Lower lobe of right lung (tissue), 2 donors: ENCODE measurements at places on chromosomes 2 and 18.
A peak's percentile ranks its signal among the peaks of the same experiment; 100 is the strongest.

DNA sequence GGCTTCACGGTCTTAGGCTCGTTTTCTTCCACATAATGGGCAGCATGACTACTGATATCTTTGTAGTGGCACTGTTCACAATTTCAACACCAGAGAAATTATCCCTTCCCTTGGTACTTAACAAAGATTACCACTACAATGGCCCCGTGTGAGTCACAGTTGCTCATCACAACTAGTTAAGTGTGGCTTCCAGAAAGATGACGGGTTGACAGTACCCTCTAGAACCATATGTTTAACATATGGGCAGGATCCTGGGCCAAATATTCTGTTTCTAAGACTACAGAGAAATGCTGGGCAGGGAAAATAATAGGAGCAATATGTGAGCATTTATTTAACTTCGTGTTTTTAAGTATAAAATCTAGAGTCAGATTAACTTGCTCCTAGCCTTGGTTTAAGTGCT lies 780.1 kb upstream of the LINC00305 start:
- DNase-seq: no peak

DNA sequence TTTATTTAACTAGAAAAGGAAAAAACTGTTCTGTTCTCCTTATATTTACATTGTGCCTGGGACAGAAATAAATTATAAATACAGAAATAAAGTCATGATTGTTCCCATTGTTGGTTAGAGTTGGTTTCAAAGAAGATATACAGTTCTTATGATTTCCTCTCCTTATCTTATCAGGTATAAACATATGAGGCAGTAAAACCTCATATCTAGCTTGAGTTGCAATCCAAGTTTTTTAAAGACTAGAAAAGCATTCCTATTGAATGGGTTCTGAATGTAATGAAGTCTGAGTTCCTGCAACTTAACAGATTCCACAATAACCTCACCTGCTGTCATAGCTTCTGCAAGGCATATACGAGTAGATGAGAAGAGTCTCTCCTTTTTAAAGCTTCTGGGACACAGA lies 114.7 kb upstream of the CAVIN2 start:
- no peak for DNase-seq

- no peak for DNase-seq
These were observed 4.7 kb downstream of the MGAT4A start for GRCh38 chr2:98726205-98726604.

GRCh38 chr2:204260901-204261300 lies 284.4 kb upstream of the PARD3B start:
- DNase-seq: no peak

- no peak for DNase-seq
These were observed 62.0 kb upstream of the ZSWIM2 start for GRCh38 chr2:186910996-186911395.

DNA sequence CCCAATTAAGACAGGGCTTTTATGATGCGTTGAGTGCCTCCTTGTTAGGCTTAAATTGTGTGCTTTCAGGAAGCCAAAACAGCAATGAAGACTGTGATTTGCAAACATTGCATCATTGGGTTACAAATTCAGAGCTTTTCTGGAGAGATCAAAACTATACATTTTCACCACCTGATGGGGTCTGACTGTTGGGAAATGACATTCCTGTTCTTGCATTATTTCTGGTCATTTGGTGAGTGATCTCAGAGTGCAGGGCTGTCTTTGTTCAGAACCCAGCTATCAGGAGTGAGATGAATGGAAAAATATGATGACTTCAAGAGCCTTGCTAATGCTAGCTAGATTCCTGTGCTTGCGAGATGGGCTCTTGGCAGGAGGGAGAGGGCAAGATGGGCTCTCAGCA lies 39.1 kb downstream of the SH3RF3 start:
- no peak for DNase-seq

- no peak for DNase-seq
These were observed 120.0 kb upstream of the TMEM200C start for GRCh38 chr18:6015364-6015763.

GRCh38 chr18:22912835-22913234 lies 20.3 kb upstream of the RBBP8 start:
- no peak for DNase-seq

DNA sequence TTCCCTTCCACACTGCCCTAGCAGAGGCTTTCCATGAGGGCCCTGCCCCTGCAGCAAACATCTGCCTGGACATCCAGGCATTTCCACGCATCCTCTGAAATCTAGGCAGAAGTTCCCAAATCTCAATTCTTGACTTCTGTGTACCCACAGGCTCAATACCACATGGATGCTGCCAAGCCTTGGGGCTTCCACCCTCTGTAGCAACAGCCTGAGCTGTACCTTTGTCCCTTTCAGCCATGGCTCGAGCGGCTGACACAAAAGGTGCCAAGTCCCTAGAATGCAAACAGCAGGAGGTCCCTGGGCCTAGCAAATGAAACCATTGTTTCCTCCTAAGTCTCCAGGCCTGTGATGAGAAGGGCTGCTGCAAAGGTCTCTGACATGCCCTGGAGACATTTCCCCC lies 744.5 kb upstream of the LINC00305 start:
- no peak for DNase-seq

DNA sequence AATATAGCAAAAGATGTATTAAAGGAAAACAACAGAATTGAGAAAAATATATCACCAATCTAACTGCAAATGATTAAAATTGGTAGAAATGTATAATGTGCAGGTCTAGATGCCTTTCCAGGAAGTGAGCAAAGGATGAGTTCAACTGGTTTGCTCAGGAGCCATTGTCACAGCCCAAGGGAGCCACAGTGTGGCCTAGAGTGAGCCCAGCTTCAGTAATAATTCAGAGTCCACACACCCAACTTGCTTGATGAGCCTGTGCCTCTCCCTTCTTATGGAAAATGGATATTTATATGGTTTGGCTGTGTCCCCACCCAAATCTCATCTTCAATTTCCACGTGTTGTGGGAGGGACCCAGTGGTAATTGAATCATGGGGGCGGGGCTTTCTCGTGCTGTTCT lies 92.2 kb upstream of the ASAP2 start:
- DNase-seq: no peak

DNA sequence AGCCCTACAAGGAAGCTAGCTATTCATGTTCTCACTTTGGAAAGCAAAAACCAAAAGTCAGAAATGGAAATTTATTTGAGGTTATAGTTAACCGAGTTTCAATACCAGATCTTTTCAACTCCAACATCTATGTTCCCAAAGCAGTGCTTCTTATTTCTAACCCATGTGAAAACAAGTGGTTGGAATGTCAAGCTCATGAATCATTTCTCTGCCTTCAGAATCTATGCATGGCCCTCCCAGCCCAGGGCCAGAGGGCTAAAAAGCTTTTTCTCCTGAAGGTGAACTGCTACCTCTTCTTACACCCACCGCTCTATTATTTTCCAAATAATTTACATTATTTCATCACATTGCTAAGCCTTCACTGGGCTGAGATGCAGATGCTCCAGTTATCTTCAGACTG lies 158.4 kb downstream of the SP3 start:
- no peak for DNase-seq

DNA sequence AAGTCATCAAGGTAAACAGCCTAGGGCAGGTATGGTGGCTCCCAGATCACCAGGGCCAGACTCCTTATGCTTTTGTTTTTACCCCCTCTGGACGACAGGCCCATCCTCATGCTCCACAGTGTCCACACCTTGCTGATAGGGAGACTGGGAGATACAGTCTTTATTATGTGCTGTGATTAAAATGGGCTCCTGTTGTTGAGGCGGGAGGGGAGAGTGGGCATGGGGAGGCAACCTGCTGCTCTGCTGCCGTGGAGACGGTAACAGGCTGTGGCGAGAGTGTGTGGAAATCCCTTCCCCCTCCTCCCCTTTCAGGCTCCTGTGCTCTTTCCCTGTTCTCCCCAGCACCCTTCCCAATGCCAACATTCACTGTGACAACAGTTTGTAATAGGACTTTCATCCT lies 38.2 kb upstream of the PNO1 start:
- no peak for DNase-seq

GRCh38 chr2:46404181-46404759 lies 75.1 kb upstream of the TMEM247 start:
- no peak for DNase-seq

DNA sequence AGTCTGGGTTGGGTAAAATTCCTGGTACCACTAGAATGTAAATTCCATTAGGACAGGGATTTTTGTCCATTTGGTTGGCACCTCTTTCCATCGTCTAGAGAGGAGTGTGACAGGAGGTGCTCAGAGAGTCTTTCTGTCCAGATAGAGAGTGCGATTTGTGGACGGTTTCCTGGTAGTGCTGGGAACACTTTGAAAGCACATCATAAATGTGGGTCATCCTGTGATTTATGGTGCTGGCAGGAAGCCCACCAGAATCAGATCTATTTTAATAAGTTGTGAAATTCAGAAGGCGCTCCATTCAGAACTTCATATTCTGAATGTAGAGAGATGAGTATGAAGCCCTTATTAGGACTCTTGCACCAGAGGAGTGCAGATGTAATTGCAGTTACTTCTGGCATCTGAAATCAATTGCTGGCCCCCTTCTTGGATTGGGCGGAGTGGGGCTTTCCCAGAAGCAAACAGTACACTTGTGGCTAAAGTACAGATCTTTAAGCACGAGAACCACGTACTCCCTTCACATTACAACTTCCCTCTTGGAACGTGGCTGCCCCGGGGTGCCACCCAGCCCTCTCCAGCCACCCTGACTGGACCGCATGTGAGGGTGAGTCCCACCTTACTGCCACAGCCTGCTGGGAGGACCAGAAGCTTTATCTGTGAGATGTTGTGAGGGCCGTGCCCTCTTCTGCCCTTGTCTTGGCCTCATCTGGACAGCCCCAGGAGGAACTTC lies 243.2 kb downstream of the MYO3B start:
- DNase-seq: no peak

- DNase-seq: no peak
These were observed 17.0 kb upstream of the CRYBA2 start for GRCh38 chr2:219010162-219010756.

DNA sequence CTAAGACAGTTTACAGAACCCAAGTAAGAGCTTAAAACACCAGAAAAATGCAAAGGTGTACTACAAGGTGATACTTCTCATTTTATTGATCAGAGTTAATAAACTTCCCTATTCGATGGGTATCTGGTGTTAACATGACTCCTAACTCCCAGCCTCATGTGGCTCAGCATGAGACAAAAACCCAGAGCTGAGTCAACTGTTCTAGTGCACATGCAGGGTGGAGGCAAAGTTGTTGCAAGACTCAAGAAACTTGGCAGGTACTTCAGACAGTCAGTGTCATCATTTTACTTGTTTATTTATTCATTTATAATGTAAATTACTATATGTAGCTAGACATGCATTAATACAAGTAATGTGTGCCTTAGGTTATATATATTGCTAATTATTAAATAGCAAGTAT lies 216.6 kb upstream of the DSEL start:
- DNase-seq: no peak

- DNase-seq: no peak
These were observed 8.0 kb upstream of the KDM3A start for GRCh38 chr2:86433137-86433536.

DNA sequence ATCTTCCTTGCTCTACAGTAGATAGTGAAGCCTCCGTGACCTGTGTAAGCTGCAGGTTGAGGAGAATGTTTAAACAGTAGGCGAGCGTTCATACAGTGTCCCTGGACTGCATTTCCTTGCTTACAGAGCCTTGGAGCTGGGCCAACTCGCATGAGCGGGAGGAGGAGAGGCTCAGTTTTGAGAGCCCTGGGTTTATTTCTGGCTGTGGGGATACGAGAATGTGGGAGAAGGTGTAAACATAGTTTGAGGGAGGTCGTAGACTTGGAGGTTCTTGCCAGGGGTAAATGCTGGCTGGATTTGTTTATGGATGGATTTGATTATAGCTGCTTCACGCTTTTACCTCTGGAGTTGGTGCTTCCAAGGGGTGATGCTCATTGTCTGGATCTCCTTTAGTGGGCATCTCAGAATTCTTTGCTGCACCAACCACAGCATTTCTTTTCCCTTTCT lies 20.8 kb downstream of the CRIM1 start:
- peak; percentile 70 for DNase-seq

DNA sequence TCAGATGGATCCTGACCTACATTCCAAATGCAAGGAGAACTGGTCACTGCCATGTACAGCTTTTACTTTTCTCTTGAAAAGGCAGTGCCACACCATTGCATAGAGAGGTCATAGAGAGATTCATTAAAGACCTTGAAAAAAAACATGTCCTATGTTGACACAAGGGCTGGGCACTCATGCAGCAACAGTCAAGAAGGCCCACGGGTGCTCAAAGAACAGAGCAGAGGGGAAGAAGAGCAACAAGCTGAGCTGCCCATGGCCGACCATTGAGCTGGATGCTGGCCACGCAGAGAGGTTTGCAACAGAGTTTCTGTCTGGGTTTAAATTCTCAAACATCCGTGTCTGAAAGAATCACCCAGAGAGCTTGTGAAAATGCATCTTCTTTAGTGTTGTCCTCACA lies 99.1 kb downstream of the ADD2 start:
- no peak for DNase-seq

DNA sequence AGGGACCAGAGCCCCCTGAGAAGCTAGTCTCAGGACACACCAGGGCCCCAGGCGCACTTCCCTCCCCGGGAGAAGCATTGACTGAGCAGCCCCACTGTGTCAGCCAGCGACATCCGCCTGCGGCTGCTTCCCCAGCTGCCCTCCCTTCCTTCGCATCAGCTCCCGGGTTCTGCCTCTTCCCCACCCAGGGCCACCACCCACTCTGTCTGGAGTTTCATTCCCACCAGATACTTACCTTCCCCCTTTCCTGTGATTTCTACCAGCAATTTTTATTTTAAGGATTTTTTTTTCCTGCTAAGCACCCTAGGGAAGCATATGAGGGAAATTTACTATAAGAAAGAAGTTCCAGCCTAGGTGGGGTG lies 99.2 kb downstream of the SMAD7 start:
- DNase-seq: peak; percentile 71

GRCh38 chr18:9762526-9762925 lies 54.4 kb downstream of the RAB31 start:
- no peak for DNase-seq
